ENCODE measurements at places on chromosomes 12 and 14. TPM values are rescaled to one million over a fixed set of nuclear protein-coding genes. Genes with fewer than 3 reads are reported as not detected.

DNA sequence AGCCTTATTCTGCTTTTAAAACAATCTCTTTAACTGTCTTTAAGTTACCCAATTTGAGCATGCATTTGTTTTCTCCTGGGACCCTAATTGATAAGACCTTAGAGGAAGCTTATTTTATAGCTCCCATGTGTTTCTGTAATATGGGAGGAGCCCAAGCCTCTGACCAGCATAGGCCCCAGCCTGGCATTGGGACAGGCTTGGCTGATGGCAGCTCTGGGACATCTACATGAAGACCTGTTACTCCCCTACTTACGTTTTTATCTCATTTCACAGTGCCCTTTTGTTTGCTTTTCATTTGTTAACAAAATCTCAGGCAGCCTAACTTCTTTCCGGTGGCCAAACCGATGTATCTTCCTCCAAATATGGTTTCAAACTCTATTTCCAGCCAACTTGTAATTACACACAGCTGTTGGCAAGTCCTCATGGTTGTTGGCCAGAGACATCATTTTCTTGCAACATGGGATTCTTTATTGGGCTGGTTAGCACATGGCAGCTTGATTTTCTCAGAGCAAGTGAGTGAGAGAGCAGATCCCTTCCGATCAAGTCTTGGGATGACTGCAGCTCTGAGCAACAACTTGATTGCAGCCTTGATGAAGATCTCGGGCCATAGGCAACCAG lies 1117.5 kb downstream of the AACS start:
- DNase-seq = no peak

The IFI27 gene
- 710 TPM for total RNA-seq

The SYNE2 gene
- total RNA-seq = 104 TPM

The DDN gene
- not detected for total RNA-seq

GRCh38 chr14:75205591-75205990 lies 29.2 kb upstream of the TMED10 start:
- no peak for DNase-seq

GRCh38 chr12:117400912-117401311 lies 39.5 kb upstream of the NOS1 start:
- no peak for DNase-seq

DNA sequence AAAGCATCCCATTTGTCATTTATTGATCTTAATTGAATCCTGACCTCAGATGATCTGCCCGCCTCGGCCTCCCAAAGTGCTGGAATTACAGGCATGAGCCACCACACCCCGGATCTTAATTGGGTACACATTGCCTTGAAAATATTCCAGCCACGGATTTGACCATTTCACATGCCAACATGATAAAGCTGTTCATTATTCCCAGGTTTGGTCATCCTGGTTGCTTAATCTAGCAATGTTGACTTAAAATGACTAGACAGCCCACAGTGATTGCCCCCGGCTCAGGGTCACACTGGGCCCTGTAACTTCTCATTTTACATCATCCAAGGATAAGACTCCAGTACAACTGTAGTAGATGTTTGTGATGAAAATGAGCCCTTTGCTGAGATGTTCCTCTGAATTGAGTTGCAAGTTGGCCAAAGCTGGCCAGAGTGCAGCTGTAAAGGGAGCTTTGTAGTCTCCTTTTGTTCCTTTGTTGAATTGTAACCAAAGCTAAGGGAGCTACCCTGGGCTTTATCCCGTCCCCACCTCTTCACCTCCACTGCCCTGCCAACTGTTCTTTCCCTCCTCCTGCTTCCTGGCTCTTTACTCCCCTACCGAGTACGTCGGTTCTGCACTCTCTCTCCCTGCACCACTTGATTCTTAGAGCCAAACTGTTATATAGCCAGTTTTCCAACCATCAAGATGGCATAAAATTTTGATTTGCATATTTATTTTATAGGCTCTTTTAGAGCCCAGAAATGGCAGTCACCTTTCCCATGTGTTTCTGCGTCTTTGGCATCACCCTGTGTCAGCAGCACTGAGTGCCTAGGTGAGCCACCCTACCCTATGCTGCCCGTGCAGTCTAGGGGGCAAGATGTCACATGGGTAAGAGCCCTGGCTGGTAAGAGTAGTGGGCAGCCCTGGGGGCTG lies 141.3 kb upstream of the HIF1A start:
- DNase-seq = no peak

DNA sequence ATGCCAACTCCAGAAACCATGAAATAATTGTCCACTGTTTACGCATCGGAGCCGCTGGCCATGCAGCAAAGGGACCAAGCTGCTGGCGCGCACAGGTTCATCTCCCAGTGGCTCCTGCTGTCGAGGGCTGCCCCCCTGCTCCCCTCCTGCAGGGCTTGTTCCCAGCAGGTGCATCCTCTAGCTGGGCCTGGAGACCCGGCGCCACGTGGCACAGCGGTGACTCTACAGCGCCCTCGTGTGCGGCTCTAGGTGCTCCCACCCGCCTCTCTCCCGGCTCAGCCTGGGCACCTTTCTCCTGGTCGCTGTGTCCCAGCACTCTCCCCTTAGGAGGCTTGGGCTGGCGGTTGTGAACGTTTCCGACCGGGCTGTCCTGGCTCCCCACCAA lies 37.5 kb upstream of the INF2 start:
- no peak for DNase-seq

- no peak for DNase-seq
Measured at GRCh38 chr12:53103860-53104305, 597 bp downstream of the SOAT2 start.

The CBLN3 gene
- total RNA-seq = 3.9 TPM

- DNase-seq = no peak
Measured at GRCh38 chr14:20556500-20557211, 4.2 kb downstream of the RNASE9 start.

The DNAL1 gene
- 7.0 TPM for total RNA-seq

DNA sequence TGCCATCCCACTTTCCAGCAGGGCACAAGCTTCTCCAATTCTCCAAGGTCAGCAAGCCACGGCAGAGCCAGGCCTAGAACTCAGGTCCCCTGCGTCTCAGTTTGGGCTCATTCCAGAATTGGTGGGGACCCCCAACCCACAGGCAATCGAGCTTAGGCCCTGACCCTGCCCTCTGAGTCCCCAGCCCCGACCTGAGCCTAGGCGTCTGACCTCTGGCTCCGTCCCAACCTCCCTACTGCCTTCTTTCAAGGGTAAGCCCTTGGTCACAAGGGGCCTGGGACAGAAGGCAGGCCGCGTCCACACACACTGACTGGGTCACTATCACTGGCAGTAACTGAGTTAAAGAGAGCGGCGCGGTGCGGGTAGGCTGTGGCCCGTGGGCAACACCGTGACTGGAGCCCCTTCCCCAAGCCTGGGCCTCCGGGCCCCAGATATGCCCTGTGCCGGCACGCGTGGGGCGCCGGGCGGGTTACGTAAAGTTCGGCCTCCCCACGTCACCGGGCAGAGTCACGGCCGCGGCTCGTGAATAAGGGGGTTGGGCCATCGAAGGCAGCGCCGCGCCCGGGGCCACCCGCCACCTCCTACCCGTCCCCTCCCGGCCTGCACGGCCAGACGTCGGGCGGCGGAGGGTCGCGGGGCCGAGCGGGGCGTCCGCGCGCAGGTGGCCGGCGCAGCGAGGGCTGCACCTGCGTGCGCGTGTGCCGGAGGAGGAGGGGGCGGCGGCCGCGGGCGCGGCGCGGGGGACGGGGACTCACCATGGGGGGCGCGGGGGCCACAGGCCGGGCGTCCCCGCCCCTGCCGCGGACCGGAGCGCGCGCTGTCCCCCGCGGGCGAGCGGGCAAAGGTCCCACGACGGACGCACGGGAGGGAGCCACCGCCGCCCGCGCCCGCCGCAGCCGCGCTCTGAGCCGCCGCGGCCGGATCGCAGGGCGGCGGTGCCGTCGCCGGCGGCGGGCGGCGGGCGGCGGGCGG lies 516 bp downstream of the ANKRD9 start:
- peak; percentile 78 for DNase-seq

The NYNRIN gene
- 13.4 TPM for total RNA-seq

- no peak for DNase-seq
Measured at GRCh38 chr12:24697769-24698168, 251.1 kb downstream of the BCAT1 start.

GRCh38 chr12:7434670-7435069 lies 9.3 kb downstream of the CD163L1 start:
- DNase-seq = no peak

GRCh38 chr12:39267886-39268285 lies 175.0 kb downstream of the KIF21A start:
- no peak for DNase-seq

The ZFYVE26 gene
- 31.7 TPM for total RNA-seq

DNA sequence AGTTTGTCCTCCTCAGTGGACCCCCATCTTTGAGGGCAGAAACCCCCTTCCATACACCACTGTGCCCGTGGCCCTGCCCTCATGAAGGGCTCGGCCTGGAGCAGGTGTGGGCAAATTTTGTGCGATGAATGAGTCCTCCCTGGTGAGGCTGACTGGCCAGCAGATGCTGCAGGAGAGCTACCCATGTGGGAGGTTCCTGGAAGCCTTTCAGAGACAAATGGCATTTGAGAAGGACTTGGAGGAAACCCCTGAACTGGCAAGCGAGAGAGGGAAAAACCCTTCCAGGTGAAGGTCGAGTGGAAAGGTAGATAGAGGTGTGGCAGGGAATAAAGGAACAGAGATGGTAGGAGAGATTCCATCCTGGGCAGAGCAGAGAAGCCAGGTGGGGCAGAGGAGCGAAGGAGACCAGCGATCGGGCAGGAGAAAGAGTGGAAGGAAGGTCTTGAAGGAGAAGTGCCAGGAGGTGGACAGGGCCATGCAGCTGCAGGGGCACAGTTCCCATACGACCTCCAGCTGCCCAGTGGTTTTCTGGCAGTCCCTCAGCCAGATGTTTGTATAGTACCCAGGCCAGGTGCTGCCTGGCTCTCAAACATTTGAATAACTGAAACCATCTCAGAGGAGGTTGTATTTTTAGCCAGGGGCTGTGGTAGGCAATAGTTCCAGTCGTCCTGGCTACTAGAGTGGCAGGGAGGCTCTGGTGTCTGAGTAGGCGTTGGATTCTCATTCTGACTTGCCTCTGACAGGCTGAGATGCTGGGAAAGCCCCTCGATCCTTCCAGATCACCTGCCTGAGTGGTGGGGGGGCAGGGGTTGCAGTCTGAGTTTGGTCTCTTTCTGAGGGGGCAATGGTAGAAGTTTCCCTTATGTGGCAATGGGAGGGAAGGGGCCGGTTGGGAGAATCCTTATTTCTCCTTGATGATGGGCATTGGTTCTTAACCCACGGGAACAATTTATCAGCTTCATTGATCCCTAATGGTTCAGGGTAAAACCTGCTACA lies 40.1 kb downstream of the FBXL14 start:
- DNase-seq = no peak

The CCDC196 gene
- total RNA-seq = not detected

DNA sequence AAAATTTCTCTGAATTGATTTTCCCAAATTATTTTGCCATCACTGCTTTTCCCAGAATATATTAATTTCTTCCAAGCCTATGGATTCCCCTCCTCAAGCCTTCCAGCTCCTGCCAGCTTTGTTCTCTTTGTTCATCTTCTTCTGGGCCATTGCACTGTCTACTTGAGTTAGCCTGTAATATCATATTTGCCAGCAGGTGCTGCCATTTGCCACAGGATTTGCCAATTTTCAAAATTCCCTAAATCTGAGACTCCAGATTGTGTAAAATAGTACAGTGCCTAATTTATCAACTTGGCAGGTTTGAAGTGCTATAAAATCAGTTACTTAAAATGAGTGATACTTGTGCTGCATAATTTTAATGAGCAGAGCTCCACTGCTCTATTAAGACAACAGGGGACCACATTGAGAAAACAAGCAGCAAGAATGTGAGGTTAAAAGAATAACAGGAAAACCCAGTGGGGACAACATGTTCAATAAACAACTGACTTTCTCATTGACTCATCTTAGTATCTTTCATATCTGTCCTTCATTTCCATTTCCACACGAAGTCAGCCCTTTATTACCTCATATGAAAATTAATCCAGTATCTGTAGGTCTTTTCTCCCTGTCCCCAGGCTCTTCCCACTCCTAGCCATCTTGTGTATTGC lies 84.6 kb upstream of the CCDC196 start:
- no peak for DNase-seq

The PRR4 gene
- total RNA-seq = 3.4 TPM

- no peak for DNase-seq
Measured at GRCh38 chr12:3647504-3647903, 105.4 kb downstream of the CRACR2A start.

DNA sequence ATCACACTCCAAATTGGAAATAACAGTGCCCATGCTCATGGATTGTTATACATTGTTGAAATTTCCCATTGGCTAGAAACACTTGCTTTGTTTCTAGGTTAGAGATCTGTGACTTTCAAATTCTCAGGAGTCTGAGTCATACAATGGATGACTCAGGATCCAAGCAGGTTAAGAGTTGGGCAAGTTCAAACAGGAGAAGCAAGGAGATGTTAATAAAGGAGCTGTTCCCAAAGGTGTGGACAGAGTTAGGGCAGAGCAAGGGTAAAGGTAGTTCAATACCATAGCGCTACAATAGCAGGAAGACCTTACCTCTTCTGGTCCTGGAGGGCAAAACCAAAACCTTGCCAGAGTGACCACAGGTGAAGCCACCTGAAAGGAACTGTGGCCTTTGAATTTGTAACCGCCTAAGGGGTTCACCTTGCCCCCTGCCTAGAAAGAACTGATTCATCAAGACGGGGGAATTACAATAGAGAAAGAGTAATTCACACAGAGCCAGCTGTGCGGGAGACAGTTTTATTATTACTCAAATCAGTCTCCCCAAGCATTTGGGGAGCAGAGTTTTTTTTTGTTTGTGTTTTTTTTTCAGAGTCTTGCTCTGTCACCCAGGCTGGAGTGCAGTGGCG lies 4.2 kb upstream of the AMN1 start:
- no peak for DNase-seq

- DNase-seq = no peak
Measured at GRCh38 chr12:117036046-117036445, 63.2 kb downstream of the TESC start.

DNA sequence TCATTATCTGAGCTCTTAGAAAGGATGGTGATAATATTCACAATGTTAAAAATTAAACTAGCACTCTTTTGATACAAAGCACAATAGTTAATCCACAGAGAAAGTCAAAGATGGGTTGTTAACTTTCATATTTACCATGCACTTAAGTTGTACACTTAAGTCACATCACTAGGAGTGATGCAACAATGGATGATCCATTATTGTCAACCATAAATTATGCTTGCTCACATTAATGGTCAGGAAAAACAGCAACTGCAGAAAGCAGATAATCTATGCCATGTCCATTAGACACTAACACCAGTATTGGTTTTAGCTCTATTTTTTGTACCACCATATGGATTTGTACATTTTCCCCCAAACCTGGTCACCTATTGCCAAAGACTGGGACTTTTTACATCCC lies 195.5 kb downstream of the FOXA1 start:
- DNase-seq = no peak

The NOVA1 gene
- total RNA-seq = 13.7 TPM

DNA sequence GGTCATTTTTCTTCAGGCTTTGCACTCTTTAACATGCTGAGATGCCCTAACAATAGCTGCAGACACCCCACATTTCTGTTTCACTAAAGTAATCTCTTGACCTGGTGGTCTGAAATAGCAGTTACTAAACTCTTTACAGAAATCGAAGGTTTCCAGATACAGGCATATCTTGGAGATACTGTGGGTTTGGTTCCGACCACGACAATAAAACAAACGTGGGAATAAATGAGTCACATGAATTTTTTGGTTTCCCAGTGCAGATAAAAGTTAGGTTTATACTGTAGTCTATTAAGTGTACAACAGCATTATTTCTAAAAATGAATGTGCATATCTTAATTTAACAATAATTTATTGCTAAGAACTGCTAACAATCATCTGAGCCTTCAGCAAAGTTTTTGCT lies 208.7 kb downstream of the EGLN3 start:
- no peak for DNase-seq

The ERH gene
- total RNA-seq = 107 TPM

- no peak for DNase-seq
Measured at GRCh38 chr12:88251798-88252197, 109.7 kb downstream of the TMTC3 start.

Measured in mucosa of descending colon (tissue), 3 donors.